ENCODE measurements at places on chromosomes 4 and X.

DNA sequence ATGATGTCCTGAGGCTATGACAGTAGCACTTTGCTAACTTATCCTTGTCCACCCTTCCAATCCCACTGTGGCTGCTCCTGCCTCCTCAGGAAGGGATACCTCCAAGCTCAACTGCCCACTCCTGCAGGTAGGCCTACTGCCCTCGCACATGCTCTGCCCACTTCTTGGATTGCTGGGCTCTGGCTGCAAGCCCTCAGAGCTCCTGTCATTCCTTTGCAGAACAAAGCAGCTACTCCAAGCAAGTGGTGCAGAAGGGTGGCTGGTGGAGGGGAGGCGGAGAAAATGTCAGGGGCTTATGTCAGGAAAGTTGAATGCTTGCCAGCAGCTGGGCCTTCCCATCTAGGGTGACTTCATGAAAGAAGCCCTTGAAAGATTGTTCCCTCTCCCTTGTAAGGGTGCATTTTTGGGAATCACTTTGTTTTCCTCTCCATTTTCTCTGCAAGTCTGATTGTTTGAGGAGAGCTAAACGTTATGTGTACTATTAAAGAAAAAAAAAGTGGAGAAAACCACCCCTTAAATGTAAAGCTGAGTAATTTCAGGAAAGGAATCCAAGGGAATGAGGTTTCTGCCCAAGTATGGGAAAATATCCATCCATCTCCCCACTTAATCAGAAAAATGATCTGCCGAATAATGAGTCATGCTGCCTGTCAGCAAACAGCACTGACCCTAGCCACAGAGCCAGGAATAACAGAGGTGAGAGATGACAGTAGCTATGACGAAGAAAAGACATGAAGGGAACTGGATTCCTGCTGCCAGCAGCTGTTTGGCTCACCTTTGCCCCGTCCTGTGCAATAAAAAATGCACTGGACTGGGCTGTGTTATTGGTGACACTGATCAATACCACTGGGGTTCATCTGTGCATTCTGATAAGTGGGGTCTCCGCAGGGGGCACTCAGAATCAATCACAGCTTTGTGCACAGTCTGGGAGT lies 102.0 kb downstream of the RTL5 start:
- DNase-seq = no peak

DNA sequence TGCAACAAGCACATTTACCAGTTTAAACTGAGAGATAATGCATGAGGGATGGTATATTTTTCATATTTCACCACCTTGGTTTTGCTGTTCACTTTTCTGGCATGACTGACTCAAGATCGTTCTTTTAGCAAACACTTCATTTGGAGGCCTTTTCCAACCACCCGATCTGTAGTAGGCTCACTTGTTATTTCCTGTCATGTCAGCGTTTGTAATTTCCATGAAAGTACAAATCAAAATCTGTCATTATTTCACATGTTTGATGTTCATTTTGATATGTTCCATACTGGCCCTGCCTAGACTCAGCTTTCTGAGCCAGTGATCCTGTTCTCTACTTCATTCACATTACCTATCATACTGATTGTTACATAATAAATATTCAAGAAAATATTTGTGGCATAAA lies 1888.3 kb upstream of the PCDH7 start:
- DNase-seq = no peak

- DNase-seq = no peak
These were observed 77.1 kb downstream of the GEMIN8 start for GRCh38 chrX:13952581-13952980.

DNA sequence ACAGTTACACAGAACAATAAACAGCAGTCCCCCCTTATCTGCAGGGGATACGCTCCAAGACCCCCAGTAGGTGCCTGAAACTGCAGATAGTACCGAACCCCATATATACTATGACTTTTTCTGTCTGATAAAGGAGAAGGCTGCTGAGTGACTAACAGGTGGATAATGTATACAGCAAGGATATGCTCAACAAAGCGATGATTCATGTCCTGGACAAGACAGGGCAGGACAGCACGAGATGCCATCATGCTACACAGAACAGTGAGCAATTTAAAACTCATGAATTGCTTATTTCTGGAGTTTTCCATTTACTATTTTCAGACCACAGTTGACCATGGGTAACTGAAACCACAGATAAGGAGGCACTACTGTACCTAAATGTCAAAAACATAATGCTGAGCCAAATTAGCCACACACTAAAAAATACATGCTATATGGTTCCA lies 76.1 kb downstream of the MANBA start:
- DNase-seq = no peak

- DNase-seq = no peak
These were observed 360.0 kb upstream of the CXorf51A start for GRCh38 chrX:147174591-147174990.

DNA sequence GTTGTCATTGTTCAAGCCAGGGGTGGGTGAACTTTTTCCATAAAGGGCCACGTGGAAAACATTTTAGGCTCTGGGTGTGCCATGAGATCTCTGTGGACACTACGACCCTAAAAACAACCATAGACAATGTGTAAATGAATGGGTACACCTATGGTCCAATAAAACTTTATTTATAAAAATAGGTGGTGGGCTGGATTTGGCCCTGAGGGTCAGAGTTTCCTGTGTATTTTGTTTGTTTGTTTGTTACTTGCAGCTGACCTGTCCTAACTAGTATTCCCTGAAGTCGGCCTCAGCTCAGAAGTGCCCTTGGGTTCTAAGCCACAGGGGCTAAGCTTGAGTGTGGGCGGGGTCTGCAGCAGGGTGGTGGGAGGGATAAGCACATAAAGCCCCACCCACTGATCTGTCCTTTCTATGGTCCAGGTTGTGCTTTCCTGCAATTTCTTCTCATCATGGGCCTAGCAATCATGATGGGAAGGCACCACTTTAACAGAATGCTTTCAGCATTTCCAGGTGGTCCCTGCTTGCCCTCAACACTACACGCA lies 17.2 kb upstream of the DRD5 start:
- DNase-seq = no peak

DNA sequence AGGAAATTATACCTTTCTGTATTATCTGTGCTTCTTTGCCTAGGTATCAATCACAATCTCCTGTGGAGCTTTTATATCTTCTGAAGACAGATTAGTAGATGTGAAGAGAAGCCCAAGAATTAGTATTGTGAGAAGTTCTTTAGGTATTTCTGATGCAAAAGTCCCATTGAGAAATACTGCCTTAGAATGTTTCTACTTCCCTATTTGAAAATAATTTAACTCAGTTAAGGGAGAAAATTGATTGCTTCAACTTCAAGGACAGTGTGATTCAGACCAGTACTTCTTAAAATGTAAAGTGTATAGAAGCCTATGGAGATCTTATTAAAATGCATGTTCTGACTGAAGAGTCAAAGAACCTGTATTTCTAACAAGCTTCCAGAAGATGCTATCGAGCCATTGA lies 9.0 kb downstream of the EIF1AX start:
- no peak for DNase-seq

DNA sequence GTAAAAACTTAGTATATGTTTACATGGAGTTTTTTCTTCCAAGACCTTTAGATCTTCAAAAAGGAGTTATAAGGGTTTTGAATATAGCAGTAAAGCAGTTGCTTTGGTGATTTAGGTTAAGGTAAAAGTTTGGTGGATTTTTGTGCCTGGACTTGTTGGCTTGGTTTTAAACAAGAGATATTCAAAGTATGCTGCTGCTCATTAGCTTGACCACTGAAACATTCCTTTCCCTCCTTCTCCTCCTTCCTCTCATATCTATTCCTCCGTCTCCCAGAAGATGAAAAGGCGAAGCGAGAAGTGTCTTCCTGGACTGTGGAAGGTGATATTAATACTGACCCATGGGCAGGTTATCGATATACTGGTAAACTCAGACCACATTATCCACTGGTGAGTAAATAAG lies 38.4 kb downstream of the METAP1 start:
- no peak for DNase-seq

DNA sequence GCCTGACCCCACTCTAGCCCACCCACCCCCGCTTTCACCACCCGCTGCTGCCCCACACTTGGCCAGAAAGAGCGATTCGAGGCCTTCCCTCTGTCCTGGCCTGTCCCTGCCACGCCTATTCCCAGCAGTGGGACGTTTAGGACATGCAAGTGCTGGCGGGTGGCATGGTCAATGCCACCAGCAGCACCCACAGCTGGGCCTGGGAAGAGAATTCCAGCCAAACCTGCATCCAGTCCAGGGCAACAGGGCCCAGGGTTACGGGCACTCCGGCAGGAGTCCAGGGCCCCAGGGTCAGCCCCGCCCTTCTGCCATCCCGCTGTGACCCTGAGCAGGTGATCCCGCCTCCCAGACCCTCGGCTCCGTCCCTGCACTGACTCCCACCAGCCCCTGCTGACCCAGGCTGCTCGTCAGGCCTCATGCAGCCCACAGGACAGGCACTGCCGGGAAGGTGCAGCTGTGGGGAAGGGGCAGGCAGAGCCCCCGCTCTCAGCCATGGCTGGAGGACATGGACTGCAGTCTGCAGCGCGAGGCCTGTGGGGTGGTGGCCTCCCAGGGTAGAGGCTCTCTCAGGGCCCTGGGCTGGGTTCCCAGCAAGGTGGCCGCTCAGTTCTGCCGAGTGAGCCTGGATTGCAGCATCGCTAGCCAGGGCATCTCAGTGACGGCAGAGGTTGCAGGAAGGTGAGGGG lies 6.8 kb upstream of the HTRA3 start:
- DNase-seq = no peak

- no peak for DNase-seq
These were observed 75.7 kb downstream of the RBM47 start for GRCh38 chr4:40553995-40554394.

DNA sequence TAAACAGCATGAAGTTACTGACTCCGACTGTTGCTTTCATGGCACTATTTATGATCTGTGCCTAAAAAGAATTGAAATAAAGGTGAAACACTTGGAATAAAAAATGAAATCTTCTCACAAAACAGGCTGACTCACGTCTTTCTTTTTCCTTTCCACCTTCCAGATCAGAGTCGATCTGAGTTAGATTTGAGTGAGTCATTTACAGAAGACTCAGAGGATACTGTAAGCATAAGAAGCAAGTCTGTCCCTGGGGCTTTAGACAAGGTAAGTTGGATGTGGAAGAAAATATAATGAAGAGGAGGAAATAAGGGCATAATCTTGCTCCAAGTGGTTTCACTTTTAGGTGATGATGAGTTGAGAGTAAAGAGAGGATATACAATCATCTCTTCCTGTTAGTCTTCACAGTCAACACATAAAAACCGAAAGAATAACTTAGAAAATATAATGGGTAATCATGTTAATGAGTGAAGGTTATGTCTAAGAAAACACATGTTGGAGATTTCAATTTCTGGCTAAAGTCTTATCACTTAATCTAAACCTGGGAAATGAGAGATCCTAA lies 89.7 kb downstream of the SYTL5 start:
- DNase-seq = no peak

DNA sequence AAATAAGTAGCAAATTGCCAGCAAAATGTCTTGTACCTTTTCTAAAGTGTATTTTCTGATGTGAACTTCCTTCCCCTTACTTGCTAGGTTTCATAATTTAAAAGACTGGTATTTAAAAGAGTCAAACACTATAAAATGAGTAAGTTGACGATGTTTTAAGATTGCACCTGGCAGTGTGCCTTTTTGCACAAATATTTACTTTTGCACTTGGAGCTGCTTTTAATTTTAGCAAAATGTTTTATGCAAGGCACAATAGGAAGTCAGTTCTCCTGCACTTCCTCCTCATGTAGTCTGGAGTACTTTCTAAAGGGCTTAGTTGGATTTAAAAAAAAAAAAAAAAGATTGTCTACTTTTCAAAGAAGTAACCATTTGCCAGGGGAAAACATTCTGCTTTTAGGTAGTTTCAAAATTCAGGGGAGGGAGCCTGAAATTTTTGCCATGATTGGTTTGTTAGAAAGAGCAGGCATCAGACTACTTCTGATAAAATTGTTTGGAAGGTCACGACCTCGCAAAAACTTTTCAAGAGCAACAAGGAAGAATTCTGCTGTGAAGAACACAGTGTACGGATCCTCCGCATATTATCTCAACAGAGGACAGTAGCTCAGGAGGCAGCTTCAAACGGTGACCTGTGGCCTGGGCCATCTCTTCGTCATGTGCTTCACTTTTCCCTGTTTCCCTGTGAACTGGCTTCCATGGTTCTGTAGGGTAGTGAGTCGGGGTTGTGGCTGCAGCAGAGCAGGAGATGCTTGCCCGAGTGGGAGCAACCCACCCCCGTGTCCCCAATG lies 66.1 kb downstream of the CDS1 start:
- DNase-seq = no peak

- no peak for DNase-seq
These were observed 4.7 kb downstream of the CYP4V2 start for GRCh38 chr4:186196063-186196462.

DNA sequence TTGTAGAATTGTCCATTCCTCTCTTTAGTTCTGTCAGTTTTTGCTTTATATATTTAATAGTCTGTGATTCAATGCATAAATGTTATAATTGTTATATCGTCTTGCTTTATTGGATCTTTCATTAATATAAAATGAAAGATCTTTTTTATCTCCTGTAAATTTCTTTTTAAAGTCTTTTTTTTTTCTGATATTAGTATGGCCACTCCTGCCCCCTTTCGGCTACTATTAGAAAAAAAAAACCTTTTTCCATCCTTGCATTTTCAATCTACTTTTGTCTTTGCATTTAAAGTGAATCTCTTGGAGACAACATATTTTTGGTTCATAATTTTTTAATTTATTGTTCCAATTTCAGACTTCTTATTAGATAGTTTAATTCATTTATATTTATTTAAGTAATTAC lies 677.4 kb upstream of the NDST4 start:
- no peak for DNase-seq

DNA sequence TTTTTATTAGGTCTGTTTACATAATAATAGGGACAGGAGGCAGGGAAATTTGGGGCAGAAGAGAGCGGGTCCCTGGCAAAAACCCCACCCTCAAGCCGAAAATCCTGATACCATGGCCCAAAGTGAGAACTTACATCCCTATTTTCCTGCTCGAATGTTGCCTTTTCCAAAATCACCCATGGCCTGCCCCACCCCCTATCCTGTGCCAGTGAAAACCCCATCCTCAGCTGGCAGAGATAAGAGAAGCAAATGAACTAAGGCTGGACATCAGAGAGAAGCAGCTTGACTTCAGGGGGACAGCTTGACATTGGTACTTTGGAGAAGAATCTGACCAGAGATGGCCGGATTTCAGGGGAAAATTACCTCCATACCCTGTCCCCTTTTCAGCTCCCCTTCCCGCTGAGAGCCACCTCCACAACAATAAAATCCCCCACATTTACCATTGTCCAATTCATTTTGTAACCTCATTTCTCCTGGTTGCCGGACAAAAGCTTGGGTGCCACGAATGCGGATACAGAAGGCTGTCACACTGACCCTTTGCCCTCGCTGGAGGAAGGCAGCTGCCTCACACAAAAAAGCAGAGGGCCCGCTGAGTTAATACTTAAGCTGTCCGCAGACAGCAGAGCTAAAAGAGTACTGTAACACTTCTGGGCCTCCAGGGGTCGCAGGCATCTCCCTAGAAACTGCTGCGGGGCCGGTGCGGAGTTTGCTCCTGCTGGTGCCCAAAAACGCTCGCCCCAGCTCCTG lies 196.2 kb downstream of the SNCA start:
- no peak for DNase-seq

DNA sequence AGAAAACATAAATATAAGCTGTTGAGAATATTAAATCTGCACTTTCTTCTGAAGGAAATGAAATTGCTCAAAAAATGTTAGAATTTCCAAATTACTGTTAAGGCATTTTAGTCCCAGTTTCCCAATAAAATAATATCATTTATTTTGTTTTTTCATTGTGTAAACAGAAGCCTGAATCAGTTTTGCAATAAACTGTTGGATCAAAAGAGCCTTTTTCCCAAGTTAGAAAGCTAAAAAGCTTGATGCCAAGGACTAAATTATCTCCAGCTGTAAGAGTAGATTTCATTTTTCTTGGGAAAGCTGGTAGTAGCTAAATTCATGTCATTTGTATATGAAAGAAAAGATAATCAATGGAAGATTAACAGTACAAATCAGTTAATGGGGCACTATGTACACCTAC lies 95.8 kb downstream of the RNF150 start:
- DNase-seq = no peak

Data from effector CD4-positive, alpha-beta T cell (primary cell).